Eye (tissue), 1 donor: ENCODE measurements at places on chromosomes 7 and 10.

- DNase-seq = no peak
Observed at GRCh38 chr7:99314504-99314903, 11.2 kb upstream of the ARPC1A start.

GRCh38 chr7:106866298-106867281 is 1.5 kb downstream of the PIK3CG start:
- DNase-seq = no peak

GRCh38 chr10:556971-557637 is 132.4 kb downstream of the DIP2C start:
- DNase-seq = no peak

DNA sequence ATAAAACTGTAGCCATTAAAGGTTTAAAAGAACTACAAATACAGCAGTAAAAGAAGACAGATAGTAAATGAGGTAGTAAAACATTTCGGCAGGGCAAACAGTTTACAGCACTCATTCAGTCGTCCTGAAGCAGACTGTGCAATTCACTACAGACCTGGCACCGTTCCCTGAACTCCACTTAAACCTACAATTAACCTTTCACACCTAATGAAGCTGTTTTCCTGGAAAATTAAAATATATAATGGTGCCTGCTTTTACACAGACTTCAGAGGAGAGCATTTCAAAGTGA is 335.3 kb downstream of the GFRA1 start:
- DNase-seq = no peak

GRCh38 chr10:92590623-92591549 is 2.0 kb upstream of the KIF11 start:
- DNase-seq = peak; percentile 75

GRCh38 chr7:130615583-130615982 is 53.0 kb downstream of the COPG2 start:
- no peak for DNase-seq

- DNase-seq = no peak
Observed at GRCh38 chr10:77857272-77857671, 69.3 kb downstream of the DLG5 start.

DNA sequence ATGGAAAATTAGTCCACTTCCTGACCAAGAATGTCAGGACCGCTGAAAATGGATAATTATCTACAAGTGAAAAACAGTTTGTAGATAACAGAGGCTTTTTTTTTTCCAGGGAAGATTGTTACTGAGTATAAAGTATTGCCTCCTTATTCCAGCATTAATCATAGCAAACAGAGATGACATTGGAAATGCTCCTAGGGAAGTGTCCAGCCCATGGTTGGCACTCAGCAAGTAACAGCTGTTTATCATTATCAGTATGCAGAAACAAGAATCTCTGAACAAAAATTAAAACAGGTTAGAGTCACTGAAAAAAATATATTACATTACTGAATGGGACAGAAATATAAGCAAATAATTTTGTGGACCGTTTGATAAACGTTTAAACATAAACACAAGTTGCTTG is 14.6 kb downstream of the FGL2 start:
- DNase-seq = no peak

DNA sequence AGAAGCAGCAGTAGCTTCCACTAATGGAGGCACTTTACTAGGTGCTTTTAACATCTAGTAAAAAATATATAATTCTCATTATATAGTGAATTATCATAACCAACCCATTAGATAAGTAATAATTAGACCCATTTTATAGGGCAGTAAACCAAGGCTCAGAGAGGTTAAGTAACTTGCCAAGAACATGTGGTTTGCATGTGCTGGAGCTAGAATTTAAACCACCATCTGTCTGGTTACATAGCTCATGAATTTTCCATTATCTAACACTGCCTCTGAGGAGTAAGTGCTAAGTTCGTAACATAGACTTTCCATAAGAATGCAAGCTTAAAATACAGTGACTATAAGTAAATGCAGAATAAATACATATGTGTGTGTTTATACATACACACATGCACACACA is 41.9 kb downstream of the CREB3L2 start:
- DNase-seq = no peak

DNA sequence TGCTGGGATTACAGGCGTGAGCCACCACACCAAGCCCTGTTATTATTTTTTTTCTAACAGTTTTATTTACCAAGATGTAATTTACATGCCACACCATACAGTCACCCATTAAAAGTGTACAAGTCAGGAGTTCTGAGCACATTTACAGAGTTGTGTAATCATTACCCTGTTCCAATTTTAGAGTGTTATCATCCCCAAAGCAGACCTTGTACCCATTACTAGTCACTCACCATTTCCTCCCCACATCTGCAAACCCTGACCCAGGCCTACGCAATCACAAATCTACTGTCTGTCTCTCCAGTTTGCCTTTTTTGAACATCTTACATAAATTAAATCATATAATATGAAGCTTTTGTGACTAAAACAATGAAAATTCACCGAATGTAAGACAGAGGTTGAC is 402.9 kb upstream of the FOXK1 start:
- DNase-seq = no peak

DNA sequence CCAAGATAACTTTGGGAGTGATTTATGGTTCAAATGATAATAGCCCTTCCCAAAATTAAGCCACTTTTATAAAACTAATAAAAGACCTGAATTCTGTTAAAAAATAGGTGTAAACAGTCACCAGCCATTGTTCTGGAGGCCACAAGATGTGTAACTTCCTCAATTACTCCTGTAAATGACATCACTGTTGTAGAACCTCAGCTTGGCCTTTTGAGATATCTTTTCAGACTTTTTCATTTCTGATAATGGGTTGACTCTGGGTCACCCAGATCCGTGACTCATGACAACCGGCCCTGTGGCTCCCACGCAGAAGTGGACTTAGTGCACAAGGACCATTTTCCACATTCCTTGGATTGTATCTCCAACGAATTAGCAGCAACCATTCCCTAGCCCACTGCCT is 106.6 kb downstream of the DKK1 start:
- no peak for DNase-seq

DNA sequence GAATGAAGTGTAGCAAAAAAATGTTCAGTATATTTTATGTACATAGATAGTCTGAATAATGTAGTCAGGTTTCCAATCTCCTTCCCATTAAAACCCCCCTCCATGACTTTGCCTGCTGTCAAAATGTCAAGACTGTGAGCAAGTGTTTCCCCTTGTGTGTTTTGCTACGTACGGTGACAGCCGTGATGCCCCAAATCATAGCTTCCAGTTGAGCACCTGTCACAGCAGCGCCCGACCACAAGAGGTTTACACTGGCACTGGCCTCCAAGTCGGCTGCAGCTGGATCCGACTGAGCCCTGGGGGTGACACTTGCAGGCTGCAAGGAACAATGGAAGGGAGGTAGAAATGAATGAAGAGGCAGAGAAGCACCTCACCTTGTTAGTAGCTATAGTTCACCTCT is 62.3 kb downstream of the LAMB4 start:
- no peak for DNase-seq

DNA sequence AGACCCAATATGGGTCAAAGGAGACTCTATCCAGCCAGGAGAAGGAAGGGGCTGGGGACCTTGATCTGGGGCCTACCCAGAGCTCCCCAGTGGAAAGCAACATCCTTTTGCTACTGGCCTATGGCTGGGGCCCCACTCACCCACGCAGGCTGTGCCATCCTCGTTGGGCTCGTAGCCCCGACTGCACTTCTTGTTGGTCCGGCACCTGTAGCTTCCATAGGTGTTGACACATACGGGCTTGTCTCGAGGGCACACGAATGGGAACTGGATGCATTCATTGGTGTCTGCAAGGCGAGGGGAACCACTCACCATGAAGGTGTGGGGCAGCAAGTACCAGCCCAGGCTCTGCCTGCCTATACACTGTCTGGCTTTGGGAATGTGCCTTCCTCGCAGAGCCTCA is 30.5 kb downstream of the GOLGA7B start:
- DNase-seq = no peak

DNA sequence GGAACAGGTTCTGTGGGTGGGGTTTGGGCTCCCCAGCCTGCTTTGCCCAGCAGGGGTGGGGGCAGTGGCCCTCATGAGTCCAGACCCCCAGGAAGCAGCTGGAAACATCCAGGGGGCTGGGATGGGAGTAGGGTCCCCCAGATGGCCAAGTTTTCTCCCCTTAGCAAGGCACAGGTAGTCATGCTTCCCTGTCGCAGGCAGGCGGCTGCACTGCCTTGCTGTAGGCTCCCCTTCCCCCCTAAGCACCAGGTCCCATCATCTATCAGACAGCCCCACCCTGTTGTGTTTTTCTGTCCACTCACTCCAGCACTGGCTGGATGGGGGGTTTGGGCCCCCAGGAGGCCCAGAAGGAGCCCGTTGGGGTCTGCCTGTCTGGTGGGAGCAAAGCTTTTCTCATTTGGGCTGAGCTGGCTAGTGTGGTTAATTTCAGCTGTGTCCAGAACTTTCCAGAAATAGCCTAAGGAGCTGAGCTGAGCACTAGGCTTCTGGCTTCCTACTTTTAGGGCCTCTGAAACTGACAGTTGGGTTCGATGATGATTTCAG is 7.9 kb downstream of the BRI3 start:
- DNase-seq = no peak

DNA sequence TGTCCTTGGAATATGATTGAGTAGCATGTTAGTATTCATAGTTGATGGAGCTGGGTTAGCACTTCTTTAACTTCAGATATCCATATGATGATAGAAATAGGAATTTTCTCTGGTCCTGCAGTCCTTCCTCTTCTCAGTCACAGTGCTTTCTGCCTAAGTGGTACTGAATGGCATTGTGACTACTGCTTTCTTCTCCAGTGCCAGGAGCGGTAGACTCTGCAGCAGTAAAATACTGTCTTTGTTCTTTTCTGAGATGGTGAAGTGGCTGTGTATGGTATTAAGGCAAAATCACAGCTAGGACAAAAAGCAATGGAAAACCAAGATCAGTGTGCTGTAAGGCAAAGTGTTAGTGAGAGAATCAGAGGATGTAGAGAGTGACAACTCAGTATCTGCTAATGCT is 46.6 kb downstream of the C1GALT1 start:
- DNase-seq = no peak

- no peak for DNase-seq
Observed at GRCh38 chr7:157990226-157990880, 597.3 kb downstream of the PTPRN2 start.

DNA sequence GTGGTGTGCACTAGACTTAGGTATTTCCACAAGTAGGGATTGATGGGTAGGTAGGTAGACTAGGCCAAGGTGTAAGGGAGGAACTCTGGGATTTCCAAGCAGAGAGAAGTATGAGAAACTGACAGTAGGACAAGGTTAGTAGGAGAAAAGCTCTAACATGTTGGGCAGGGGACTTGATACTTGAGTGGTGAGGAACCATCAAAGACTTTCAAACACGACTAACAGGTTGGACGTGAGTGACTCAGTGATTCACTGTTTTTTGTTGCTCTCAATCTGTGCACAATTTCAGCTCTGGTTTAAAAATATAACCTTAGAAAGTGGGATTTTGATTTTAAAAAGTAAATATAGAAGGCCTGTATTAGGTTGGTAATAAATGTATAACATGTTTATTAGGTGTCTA is 44.4 kb downstream of the KLHDC10 start:
- DNase-seq = no peak

- DNase-seq = no peak
Observed at GRCh38 chr7:155962191-155962967, 150.1 kb upstream of the SHH start.

DNA sequence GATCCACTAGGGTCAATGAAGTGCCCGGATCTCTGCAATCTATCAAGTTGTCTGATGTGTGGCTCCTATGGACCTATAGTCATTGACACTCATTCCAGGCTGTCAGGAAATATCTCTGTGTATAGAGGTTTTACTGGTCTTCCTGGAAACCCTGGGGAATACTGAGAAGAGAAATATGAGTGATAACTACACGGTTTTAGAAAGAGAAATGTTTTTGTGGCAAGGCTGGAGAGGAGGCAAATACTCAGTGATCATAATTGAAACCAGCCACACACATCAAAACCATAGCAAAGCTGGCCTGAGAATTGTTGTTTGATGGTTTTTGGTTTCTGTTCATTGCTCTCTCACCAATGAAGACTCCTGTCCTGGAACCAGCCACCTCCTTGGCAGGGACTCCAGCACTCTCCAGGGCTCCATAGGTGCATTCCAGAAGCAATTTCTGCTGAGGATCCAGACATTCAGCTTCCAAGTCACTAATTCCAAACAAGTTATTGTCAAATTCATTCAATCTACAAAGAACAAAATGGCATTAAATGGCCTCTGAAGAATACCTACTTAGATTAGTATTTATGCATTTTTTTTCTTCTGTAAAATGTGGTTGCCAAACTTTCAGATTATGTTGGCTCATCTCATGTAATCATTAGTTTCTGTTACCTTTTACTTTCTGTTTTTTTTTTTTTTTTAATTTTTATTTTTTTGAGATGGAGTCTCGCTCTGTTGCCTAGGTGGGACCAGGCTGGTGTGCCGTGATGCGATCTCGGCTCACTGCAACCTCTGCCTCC is 108.6 kb upstream of the ABI1 start:
- no peak for DNase-seq

GRCh38 chr7:155731380-155731779 is 80.9 kb downstream of the SHH start:
- DNase-seq = no peak

- no peak for DNase-seq
Observed at GRCh38 chr10:70328018-70328417, 44.2 kb upstream of the NPFFR1 start.

DNA sequence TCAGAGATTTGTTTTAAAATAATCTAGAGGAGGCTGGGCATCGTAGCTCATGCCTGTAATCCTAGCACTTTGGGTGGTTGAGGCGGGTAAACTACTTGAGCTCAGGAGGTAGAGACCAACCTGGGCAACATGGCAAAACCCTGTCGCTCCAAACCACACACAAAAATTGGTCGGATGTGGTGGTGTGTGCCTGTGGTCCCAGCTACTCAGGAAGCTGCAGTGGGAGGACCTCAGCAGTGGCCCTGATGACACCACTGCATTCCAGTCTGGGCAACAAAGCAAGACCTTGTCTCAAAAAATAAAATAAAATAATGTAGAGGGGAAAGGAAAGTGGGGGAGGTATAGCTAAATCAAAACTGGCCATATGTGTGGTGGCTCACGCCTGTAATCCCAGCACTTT is 13.9 kb upstream of the PPP3CB start:
- no peak for DNase-seq
